ENCODE measurements at places on chromosomes 12 and 14.

GRCh38 chr14:65287264-65288131 lies 125.0 kb upstream of the FUT8 start:
- DNase-seq, result no peak

GRCh38 chr12:1870086-1870485 lies 48.4 kb downstream of the CACNA2D4 start:
- DNase-seq, result no peak

GRCh38 chr12:22043943-22044342 lies 2.1 kb upstream of the CMAS start:
- DNase-seq, result no peak

DNA sequence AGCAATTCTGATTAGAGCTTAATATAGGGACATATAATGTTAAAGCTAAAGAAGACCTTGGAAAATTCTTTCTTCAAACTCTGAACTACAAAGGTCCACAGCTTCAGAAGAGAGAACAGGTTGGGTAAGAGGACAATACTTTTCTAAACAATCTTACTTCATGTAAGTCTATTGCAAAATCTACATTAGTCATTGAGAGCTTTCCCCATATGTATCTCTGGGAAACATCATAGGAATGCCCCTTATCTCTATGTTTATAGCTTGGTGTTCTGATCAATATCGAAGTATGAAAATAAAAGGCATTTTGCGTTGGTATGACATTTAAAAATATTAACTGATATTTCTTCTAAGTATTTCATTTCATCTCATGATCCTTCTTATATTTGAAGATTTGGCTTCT lies 962.6 kb downstream of the AACS start:
- DNase-seq, result no peak

- no peak for DNase-seq
Observed at GRCh38 chr14:21302013-21302835, 22.3 kb downstream of the RPGRIP1 start.

GRCh38 chr12:131241517-131241916 lies 287.8 kb downstream of the ADGRD1 start:
- no peak for DNase-seq

DNA sequence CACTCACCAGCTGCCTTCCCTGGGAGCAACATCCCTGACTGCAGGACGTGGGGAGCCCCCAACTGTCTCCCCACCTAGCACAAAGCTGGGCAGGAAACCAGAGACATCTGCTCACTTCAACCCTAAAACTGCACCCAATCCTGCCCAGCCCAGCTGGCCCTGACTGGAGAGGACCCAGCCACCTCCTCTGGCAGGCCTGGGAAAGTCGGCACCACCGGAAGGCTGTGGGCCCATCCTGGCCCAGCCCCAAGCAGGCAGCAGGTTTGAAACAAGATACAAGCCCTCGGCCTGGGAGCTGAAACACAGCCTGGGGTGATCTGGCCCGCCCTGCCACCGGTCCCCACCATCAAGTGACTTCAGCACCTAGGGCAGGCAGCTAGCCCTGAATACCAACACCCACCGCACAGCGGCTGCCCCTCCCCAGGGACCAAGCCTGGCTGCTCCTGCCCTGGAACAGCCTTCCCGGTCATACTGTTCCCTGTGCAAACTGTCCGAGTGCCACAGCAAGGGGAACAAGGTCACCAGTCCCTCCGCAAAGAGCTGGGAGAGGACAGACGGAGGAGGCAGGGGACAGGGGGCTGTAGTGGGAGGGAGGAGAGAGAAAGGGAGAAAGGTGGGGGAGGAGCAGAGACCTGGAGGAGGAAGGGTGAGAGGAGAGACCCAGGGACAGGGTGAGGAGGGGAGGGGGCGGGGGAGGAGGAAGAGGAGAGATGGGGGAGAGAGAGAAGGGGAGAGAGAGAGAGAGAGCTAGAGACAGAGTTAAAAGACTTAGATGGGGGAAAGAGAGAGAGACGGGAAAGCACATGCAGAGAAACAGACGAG lies 115.7 kb downstream of the RFLNA start:
- no peak for DNase-seq

DNA sequence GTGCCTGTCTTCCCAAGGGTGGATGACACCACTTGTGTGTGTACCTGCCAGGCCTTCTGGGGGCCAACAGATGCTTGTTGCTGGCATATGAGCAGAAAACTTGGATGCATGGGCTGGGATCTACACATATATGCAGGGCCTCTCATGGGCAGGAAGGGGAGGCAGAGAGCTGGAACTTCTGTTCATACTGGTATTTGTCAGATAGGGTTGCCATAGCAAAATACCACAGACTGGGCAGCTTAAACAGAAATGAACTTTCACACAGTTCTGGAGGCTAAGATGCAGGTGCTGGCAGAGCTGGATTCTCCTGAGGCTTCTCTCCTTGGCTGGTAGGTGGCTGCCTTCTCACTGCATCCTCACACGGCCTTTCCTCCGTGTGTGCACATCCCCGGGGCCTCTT lies 121.8 kb downstream of the SUDS3 start:
- DNase-seq, result peak; percentile 44

GRCh38 chr12:42145197-42145549 lies 499 bp upstream of the GXYLT1 start:
- peak; percentile 58 for DNase-seq

- DNase-seq, result no peak
Observed at GRCh38 chr12:10361622-10362021, 28.2 kb downstream of the KLRK1 start.

DNA sequence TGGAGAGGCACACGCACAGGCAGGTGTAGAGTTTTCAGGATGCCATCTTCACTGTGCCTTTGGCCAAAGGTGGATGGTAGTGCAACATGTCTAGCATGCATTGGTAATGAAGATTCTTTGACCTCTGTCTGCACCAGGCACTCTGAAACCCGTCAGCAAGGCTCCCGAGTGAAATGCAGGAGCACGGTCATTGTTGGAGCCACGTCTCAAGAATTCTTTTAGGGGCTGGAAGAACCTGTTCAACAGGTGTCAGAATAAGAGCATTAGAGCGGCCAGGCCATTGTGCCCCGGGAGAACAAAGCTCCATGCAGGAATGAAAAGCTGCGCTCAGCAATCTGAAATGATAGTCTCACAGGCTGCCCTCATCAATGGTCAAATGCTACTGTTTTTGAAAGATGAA lies 40.2 kb upstream of the DICER1 start:
- DNase-seq, result no peak

GRCh38 chr12:116759783-116760621 lies 21.9 kb downstream of the RNFT2 start:
- no peak for DNase-seq

- DNase-seq, result no peak
Observed at GRCh38 chr12:59695379-59695778, 99.5 kb downstream of the SLC16A7 start.

- DNase-seq, result no peak
Observed at GRCh38 chr12:14854586-14855183, 11.4 kb upstream of the ART4 start.

DNA sequence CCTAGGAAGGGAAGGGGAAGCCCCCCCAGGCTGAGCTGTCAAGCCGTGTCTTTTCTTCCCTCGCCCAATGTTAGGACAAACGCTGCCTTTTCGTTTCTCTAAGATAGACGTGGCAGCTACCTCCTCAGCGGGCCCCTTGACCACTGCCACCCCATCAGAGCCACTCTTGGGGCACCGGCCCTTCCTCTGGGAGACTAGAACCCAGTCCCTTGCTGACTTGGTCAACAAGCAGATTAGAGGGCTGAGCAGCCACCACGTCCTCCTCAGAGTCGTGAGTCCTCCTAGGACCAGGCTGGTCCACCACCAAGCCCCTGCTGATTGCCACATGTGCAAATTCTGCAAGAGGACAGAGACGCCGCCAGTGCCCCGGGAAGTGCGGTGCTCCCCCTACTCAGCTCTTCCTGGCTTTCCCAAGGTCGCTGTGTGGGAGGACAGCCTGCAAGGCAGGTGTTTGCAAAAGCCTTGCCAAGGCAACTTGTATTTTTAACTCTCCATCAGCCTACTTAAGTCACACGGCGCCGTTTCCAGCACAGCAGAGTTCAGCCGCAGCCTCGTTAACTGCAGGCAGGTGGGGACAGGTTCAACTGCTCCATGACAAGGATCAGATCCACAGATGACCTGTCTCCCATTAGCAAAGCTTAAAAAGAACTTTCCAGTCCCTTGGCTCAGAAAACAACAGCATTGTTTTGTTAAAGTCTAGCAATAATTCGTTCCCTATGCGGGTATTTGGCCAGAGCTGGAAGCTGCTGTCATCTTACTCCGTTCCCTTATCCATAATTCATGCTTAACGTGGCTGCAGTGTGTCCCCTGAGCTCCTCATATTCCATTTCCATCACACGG lies 65.6 kb downstream of the TESC start:
- no peak for DNase-seq

GRCh38 chr14:70685474-70686197 lies 43.9 kb downstream of the TTC9 start:
- DNase-seq, result no peak

- DNase-seq, result no peak
Observed at GRCh38 chr12:71999795-72000194, 61.1 kb downstream of the TPH2 start.

DNA sequence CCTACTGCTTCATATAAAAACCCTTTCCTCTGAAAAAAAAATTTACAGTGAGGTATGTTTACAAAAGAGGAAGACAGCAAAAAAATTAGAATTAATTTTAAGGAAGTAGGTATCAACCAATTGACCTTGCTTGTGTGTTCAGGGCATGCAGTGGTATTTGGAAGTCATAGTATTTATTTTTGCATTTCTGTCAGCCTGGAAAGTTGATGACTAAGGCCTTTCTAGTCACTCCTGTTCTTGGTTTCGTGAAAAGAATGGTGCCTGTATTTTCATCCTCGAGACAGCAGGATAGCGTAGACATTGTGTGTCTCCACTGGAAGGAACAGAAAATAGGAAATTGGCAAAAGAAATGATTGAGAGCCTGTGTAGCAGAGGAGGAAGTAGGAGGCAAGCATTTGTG lies 24.5 kb downstream of the SLC16A7 start:
- no peak for DNase-seq

DNA sequence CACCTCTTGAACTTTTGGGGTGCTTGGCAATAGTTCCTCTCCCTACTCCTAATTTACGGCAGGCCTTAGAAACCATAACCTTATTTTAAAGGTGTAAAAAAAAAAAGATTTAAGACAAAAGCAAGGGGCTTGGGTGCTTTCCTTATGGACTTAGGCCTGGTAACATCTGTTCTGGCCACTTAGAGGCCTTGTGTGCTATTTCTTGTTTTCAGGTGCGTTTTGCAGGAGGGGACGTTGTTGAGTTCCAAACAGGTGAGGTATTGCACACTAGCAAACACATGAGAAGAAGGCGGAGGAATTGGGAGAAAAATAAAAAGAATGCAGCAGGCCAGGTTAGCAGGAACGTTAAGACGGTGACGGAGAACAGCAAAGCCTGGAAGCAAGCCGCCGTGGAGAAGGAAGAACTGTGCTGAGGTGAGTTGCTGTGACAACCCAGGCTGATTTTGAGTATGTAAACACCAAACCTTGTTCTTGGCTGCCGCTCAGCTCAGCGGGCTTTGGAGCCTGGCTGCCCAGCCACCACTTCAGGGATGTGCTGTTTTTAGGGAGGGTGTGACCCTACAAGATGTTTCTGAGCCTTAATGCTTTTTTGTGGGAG lies 17.3 kb downstream of the EMG1 start:
- DNase-seq, result no peak

- DNase-seq, result no peak
Observed at GRCh38 chr14:61280092-61280525, 1.0 kb downstream of the TMEM30B start.

DNA sequence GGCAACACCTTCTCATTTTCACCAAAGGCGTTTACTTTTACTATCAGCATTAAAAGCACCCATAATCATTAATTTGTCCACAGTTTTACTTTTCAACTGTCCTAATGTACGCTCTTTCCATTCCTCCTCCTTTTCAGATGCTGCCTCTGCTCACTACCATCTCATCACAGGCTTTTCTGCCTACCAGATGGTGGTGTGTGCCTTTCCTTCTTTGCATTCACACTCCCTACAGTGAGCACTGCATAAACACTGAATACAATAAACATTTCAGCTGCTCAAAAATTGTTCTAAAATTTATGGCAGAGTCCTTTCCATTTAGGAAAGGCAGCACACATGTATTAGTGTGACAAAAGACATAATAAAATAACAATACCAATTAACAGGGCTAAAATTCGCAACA lies 435.7 kb downstream of the GXYLT1 start:
- DNase-seq, result peak; percentile 42

GRCh38 chr12:80199931-80200330 lies 100.6 kb downstream of the OTOGL start:
- no peak for DNase-seq

DNA sequence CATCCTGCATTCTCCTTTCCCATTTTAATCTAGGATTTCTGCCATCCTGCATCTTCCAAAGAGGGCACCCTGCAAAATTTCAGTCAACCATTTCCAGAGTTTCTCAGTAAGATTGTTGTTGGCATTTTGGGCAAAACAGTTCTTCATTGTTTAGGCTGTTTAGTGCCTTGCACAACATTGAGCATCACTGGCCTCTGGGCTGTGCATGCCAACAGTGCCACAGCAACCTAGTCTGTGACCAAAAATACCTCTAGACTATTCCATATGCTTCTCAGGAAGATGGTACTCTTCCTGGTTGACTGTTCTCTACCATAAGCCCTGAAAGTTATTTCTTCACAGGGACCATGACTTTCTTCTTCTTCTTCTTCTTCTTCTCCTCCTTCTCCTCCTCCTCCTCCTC lies 32.5 kb upstream of the ISM2 start:
- no peak for DNase-seq

GRCh38 chr12:117861691-117862090 lies 107.1 kb downstream of the KSR2 start:
- DNase-seq, result no peak

GRCh38 chr12:89593873-89594272 lies 68.0 kb upstream of the POC1B start:
- no peak for DNase-seq

GRCh38 chr12:111363578-111363977 lies 5.3 kb downstream of the PHETA1 start:
- peak; percentile 89 for DNase-seq

- no peak for DNase-seq
Observed at GRCh38 chr14:76672123-76672522, 89.1 kb upstream of the VASH1 start.
